ENCODE measurements at places on chromosomes 5 and 9. TPM values are rescaled to one million over a fixed set of nuclear protein-coding genes. Genes with fewer than 3 reads are reported as not detected.

DNA sequence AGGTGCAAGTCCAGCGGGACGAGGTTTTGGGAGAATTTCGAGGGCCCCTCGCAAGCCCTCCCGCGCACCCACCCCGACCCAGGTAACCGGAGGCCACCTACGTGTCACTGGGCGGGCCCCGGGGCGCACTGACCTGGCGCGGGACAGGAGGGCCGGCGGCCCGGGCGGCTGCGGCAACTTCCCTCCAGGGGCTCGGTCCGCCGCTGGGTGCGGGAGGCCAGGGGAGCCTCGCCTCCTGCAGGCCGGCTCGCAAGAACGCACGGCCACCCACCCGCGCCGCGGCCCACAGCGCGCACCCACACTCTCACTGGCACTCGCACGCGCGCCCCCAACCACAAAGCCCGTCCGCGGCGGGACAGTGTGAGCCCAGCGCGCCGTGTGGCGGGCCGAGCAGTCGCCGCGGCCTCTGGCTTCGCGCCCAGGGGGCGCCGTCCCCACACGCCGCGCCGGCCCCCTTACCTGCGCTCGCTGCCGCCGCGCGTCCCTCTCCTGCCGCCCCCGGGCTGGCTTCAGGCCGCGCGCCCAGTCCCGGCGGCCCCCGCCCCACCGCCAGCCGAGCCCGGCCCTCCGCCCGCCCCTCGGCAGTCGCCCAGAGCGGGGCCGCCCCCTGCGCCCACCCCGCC lies 451 bp downstream of the LPAR1 start:
- DNase-seq: peak; percentile 82
- no peaks in the 10 kb centered on the region for H3K36me3 ChIP-seq
- H3K4me1 ChIP-seq: peaks cover 16% of the 10 kb centered on the region
- peak overlapping the region; percentile 79 for H3K4me3 ChIP-seq
- peaks cover 41% of the 10 kb centered on the region for H3K27me3 ChIP-seq
- no peak overlapping the region for H3K27ac ChIP-seq

Gene TIMD4
- not detected for total RNA-seq

- no peaks in the 10 kb centered on the region for H3K27me3 ChIP-seq
- no peak overlapping the region for H3K27ac ChIP-seq
- H3K4me1 ChIP-seq: peaks cover 9% of the 10 kb centered on the region
- H3K4me3 ChIP-seq: no peak overlapping the region
Measured at GRCh38 chr5:66669862-66670195, 73.6 kb downstream of the MAST4 start.

- no peak overlapping the region for H3K4me3 ChIP-seq
- no peak for DNase-seq
- no peaks in the 10 kb centered on the region for H3K4me1 ChIP-seq
- no peaks in the 10 kb centered on the region for H3K27me3 ChIP-seq
- no peaks in the 10 kb centered on the region for H3K36me3 ChIP-seq
Measured at GRCh38 chr9:70563431-70564204, 149.2 kb upstream of the KLF9 start.

- peaks cover 19% of the 10 kb centered on the region for H3K4me1 ChIP-seq
- H3K27me3 ChIP-seq: peaks cover 29% of the 10 kb centered on the region
- no peak overlapping the region for H3K27ac ChIP-seq
- no peak for DNase-seq
- H3K36me3 ChIP-seq: no peaks in the 10 kb centered on the region
Measured at GRCh38 chr9:505741-506059, 291.0 kb downstream of the DOCK8 start.
